ENCODE measurements at places on chromosomes 7 and 10.

DNA sequence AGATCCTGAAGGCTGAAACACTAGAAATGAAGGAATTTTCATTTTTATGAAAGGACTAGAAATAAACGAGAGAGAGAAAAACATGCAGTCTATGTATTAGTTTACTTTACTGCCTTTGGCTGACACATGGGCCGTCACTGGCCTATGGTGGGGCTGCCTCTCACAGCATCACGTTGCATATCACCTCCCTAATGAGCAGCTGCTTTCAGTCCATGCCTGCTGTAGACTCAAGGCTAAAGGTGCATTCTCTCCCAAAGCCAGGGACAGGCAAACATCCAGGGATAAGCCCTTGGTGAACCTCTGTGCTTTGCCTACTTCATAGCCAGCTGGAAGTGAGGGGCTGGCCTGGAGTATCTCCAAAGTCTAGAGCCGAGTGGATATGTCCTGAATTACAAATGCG lies 359.4 kb downstream of the GPAM start:
- no peak for DNase-seq

GRCh38 chr7:69192134-69192533 lies 406.1 kb upstream of the AUTS2 start:
- no peak for DNase-seq

- peak; percentile 84 for DNase-seq
Measured at GRCh38 chr10:110802551-110803238, 69.0 kb upstream of the PDCD4 start.

DNA sequence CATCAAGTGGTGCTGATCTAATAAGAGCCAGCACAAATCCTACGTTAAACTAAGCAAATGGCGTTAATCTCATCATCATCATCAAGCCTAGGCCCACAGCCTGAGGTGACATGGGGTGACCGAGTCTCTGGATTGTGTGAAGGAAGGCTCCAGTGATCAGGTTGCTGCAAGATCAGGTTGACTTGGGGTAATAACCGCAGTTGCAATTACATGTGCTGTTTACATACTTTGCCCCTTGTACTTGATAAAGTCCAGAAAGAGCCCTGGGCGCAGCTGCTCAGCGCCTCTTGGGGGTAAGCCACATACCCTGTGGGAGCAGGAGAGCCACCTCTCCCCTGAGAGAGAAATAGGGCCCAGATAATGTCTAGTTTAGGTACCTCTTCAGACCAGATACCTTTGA lies 228.1 kb downstream of the WDR11 start:
- DNase-seq: no peak

DNA sequence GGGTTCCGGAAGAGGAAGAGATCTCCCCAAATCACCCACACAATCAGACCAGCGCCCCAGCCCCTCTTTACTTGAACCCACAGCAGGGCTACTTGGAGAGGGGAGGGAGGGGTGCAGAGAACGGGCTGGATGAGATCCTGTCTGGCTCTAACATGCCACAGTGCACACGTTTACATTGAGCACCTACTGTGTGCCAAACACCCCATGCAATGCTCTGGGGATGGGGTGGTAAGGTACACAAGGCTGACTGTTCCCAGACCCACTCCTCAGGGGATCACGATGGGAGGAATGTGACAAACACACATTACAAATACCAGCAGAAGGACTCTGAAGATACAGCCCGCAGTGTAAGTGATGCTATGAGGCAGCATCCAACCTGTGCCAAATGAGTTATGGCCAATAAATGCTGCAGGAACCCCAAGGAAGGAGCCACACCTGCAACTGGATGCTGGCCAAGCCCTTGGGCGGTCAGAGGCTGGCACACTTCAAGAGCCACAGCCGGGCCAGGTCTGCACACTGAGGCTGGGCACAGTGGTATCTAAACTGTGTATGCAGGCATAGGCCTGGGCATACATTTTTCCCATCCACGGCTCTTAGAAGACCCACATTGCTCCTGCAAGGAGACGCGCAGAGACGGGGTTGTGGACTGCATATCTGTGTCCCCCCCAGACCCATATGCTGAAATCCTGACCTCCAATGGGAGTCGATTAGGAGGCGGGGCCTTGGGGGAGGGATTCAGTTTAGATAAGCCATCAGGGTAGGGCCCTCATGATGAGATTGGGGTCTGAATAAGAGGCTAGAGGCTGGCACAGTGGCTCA lies 6.4 kb downstream of the SPOCK2 start:
- DNase-seq: no peak

DNA sequence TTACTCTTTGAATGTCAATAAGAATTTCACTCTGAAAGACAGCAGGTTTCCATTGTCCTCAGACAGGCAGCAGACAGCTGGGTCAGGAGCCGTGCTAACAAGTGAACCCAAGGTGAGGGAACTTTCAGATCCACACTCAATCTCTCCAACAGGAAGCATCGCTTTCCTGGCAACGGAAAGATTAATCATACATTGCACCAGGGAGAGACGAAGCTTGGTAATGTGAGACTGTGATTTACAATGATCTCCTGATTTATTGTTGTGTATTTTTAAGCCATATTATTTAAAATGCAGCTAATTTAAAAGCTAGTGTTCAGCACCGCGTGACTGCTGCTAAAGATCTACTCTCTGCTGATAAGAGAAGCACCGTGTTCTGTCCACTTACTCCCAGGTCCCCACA lies 17.5 kb upstream of the NOM1 start:
- DNase-seq: no peak

GRCh38 chr7:89987665-89988064 lies 166.6 kb upstream of the STEAP1 start:
- no peak for DNase-seq

DNA sequence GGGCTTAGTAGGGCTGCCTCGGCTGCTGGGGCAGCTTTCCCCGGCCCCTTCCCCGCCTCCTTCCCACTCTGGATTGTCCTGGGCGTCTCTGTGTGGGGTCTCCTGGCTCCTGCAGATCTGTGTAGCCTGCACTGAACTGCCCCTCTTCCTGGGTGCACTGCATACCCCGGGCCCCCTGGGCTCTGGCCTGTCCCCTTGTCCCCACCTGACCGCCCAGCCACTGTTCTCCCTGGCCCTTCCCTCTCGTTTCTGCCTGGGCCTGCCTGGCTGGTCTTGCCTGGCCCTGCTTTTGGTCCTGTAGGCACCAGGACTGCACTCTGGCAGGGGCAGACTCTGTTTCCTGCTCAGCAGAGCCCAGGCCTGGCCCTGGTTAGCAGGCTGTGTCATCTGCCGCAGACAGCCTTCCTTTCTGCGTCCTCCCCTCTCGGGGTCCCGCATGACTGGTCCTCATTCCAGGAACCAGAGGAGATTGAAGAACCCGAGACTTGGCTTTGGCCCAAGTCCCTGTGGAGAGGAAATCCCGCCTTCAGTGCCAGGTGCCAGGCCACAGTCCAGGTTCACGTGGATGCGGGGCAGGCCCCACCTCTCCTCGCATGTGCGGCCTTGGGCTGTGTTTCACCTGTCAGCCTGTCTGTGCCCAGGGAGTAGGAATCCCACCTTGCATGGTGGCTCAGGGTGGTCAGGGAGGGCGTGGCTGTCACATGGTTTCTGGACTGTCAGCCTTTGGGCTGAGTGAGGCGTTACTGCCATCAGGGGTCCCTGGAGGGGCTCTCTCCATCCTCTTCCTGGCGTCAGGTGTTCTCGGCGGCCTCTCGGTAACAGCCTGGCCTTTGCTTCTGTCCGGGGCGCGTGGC lies 9.2 kb downstream of the INPP5A start:
- DNase-seq: no peak

- no peak for DNase-seq
Measured at GRCh38 chr7:150719436-150719835, 3.0 kb downstream of the GIMAP1 start.

GRCh38 chr10:102408131-102408727 lies 10.4 kb downstream of the PSD start:
- no peak for DNase-seq

DNA sequence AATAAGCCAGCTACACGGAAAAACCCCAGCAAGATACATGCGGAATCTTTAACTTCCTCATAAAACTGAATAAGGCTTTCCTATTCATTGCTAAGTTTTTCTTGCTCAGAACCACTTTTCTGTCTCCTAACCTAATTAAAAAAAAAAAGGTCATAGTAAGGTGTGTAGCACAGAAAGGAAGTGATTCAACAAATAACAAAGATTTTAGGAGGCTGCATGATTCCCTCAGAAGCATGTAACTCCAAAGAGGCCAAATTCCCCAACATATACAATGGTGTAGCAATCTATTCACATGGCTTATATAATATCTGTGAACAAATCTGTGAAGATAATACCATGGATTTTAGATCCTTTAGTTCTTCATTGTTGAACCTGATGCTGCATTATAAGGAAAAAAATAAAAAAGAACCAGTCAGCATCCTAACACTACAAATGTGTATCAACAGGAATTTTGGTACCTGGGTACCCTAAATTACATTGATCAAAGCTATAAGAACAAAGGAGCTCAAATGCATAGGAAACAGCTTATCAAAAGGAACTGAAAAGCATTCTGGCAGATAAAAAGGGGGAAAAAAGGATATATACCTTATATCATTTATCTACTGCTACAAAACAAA lies 63.8 kb downstream of the IMMP2L start:
- DNase-seq: no peak

DNA sequence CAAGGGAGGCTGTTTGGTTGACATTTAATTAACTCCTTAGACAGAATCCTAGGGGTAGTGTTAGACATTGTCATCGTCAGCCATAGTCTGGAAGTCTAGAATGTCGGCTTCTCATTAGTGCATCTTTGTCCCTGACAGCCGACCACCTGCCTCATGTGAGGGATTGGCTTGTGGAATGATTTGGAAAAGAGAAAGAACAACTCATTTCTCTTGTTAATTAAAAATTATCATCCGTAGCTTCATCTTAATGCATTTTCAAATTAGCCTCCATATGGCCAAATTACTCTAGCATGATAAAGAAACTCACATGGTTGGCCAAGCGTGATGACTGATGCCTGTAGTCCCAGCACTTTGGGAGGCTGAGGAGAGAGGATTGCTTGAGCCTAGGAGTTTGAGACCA lies 97.7 kb upstream of the PARD3 start:
- no peak for DNase-seq

GRCh38 chr10:58451193-58451889 lies 61.3 kb upstream of the BICC1 start:
- DNase-seq: no peak

GRCh38 chr10:80664071-80664680 lies 126.5 kb downstream of the SH2D4B start:
- peak; percentile 84 for DNase-seq

GRCh38 chr7:72336382-72336631 lies 75.8 kb downstream of the CALN1 start:
- DNase-seq: no peak

DNA sequence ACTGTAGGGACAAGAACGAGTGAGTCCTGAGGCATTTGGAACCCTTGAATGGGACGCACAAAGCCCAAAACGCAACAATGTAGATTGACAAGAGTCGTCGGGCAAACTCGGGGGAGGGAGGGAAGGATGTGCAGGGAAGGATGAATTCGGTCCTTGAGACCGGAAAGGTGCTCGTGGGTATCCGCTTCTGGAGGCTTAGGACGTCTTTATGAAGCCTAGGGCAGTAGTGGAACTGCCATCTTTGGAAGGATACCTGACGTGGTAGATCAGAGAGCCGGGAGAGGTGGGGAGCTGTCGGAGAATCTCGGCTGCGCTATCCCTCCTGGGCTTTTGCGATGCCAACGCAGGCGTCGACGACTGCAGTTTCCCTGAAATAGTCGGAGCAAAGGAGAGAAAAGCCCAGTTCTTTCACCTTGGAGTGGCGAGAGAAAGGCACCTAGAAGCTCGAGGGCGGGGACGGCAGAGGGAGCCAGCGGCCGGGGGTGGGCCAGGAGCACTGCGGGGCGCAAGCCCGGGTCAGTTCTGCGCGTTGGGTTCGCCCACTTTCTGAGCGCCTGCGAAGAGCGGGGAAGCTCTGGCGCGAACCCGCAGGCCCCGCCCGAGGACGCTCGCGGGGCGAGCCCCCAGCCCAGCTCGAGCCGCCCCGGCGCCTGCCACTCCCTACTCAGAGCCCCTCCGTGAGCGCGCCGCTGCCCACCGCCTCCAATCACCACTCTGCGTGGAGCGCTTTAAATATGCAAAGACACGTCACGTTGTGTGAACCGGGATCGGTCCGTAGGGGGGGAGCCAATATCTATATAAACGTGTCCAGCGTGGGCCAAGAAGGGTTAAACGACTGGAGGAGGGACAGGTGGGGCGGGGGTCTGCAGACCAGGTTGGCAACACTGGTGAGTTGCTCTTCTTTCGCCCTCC lies at the start of gene CYP26C1:
CYP26C1 (plus strand) TSS at position 824 of the 912 bp plus-strand sequence. CDS start 466 bp downstream, outside the sequence.
- no peak for DNase-seq

- DNase-seq: no peak
Measured at GRCh38 chr10:132069122-132069848, 3.5 kb downstream of the JAKMIP3 start.

- peak; percentile 79 for DNase-seq
Measured at GRCh38 chr10:89001024-89001728, 10.6 kb downstream of the FAS start.

GRCh38 chr10:125171402-125172306 lies 11.3 kb upstream of the CTBP2 start:
- no peak for DNase-seq

DNA sequence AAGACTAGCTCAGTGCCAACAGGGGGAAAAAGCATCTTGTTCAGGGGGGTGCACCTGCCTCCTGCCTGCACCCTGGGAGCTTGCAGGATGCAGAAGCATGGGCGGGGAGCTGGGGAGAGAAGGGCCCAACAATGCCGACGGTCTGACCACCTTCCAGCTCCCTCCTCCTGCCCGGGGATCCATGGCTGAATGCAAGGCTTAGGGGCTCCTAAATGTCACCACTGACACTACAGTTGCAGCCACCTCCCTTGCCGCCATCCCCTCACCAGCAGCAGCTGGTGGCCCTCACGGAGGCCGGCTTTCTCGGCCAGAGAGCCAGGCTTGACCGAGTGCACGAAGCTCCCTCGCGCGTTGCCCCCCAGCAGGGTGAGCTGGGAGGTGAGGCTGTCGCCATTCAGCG lies 78.8 kb upstream of the GNA12 start:
- DNase-seq: no peak

DNA sequence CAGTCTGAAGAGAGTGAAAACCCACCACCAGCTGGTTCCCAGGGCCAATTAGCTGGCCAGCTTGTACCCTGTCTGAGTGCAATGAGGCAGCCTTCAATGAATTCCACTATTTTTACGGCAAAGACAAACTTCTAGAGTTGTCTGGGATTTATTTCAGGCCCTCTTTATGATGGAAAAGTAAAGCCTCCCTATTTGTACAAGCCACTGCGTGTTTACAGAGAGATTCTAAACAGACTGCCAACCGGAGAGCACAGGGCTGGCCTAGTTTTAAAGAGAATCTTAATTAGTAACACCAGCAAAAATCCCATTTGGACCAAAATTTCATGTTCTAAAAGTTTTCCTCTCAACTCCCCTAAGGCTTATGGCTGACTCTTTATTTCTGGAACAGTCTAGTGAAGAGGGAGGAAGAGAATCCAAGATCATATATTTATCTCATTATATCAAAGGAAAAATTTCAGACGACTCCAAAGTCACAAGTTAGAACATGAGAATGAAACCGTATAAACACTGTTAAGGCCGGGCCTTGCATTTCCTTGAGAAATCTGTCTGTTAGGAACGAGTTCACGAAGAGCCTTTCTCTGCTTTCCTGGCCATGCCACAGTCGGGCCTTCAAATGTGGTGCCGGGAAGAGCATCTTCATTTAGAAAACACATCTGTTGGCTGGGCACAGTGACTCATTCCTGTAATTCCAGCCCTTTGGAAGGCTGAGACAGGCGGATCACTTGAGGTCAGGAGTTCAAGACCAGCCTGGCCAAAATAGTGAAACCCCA lies 724.6 kb upstream of the NRP1 start:
- DNase-seq: no peak

GRCh38 chr10:34580643-34581042 lies 234.5 kb downstream of the PARD3 start:
- DNase-seq: no peak

GRCh38 chr10:21399392-21400035 lies 126.0 kb downstream of the SKIDA1 start:
- no peak for DNase-seq

- DNase-seq: peak; percentile 66
Measured at GRCh38 chr7:21430575-21430954, 2.7 kb downstream of the SP4 start.
